ENCODE measurements at places on chromosomes 5 and 9.

- DNase-seq, result peak; percentile 29
Observed at GRCh38 chr9:132539096-132539495, 43.3 kb upstream of the BARHL1 start.

- no peak for DNase-seq
Observed at GRCh38 chr5:129836321-129836720, 67.9 kb upstream of the CHSY3 start.

- DNase-seq, result peak; percentile 68
Observed at GRCh38 chr9:79242489-79242888, 329.3 kb upstream of the TLE4 start.

DNA sequence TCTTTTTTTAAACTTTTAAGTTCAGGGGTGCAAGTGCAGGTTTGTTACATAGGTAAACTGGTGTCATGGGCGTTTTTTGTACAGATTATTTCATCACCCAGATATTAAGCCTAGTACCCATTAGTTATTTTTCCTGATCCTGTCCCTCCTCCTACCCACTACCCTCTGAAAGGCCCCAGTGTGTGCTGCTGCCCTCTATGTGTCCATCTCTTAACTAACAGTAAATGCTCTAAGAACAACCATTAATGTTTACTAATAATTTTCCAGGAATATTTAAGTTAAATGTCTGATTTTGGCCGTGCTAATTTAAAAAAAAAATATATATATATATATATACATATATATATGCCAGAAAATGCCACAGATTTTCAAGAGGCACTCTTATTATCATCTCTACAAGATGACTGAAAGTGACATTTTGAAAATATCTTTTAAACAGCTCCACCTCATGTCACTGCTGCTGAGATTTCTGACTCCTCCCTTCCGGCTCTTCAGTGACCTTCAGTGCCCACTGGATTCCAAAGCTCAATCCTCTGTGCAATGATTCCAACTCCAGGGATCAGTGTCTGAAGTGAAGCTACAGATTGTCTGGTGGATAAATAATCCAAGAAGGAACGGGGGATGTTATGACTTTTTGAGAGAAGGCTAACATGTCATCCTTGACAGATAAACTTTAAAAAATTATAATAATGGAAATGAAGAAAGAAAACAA lies 46.7 kb upstream of the HNRNPA0 start:
- DNase-seq, result no peak

DNA sequence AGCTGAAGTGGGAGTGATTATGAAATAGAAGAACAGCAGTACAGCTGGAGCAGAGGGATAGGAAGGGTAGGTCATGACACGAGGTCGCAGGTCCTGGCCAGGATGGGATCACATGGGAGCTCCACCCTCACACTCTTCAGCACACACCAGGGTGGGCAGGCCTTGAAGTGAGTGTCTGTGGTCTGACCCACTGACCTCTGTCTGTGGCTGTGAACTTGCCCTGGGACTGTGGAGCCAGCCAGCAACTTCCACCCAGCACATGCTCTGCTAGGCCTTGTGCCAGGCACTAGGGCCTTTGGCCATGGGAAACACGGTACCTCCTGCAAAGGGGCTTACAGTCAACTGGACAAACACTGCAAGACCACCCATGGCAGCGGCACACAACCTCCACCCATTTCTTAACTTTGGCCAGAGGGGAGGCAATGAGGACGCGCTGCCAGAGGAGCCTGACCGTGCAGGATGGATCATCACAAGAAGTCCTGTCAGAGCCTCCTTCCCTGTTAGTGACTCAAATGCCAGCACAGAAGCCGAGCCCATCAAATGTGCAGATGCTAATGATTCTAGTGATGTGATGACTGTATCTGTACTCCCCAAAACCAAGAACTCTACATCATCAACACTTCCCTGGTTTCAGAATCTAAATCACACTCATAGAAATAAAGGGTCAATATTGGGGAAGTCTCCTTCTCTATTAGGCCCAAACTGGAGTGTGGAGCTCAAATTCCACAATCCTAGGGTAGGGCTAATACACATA lies 113.6 kb downstream of the DPYSL3 start:
- DNase-seq, result no peak

DNA sequence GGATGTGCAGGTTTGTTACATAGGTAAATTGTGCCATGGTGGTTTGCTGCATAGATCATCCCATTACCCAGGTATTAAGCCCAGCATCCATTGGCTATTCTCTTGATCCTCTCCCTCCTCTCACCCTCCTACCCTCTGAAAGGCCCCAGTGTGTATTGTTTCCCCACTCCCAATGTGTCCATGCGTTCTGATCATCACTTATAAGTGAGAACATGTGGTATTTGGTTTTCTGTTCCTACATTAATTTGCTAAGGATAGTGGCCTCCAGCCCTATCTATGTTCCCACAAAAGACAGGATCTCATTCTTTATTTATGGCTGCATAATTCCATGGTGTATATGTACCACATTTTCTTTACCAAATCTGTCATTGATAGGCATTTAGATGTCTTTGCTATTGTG lies 243.3 kb upstream of the PDE4D start:
- no peak for DNase-seq

DNA sequence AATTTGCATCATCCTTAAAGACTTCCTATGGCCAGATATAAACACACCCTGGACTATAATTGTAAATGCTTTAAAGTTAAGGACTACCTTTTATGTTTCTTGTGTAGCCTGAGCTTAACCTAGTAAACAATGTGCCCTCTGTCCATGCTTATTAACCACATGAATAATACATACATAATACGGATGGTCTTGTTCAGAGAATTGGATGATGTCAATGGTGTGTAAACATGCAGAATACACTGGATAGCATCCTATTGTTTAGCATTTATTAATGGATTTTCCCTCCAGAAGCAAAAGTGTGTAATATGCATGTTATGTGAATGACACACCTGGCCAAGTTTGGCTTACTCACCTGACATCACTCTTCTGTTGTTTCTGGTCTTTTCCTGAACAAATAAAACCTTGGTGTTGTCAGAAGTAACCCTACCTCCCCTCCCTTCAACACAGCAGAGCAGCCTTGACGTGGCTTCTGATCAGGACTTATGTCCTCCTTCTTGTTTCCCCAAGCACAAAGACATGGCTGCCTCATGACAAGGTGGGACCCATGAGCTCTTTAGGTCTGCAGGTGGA lies 517.9 kb downstream of the MTRR start:
- peak; percentile 77 for DNase-seq

DNA sequence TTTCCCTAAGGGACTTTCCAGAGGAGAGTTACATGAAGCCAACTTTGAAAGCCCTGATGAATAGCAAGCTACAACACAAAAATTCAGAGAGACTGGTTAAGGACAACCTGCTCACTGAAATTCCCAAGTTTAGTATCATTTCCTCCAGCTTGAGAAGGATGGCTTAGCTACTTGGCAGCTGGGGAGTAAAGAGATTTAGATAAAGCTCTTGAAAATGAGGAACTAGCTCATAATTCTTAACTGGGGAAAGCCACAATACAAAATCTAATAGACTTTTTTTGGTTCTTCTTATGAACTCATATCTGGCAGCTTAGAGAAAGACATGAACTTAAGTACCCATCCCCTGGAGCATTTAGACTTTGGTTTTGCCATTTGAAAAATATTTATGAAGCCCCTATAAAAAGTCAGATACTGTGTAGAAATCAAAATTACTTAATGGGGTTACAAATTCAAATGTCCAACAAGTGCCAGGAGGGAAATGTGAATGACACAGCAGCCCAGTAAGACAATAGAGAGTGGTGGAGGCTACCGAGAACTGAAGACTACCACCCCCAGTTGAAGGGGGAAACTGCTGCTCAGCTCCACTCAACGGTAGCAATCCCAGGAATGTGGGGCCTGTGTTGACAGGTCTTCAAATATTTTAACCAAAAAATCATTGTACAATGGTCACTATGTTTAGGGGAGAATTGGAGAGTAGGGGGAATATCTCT lies 79.4 kb upstream of the ADRB2 start:
- DNase-seq, result no peak

- peak; percentile 77 for DNase-seq
Observed at GRCh38 chr9:89606049-89606623, 1.3 kb downstream of the GADD45G start.

GRCh38 chr5:132063090-132063911 lies 2.8 kb downstream of the IL3 start:
- peak; percentile 86 for DNase-seq

GRCh38 chr9:88435336-88435735 lies 47.1 kb downstream of the SPIN1 start:
- DNase-seq, result no peak
